ENCODE measurements at places on chromosomes 4 and X. TPM values are rescaled to one million over a fixed set of nuclear protein-coding genes. Genes with fewer than 3 reads are reported as not detected.

The BMP15 gene
- total RNA-seq = not detected

The FOXR2 gene
- total RNA-seq = not detected

The WDFY3 gene
- 105 TPM for total RNA-seq

The OPRPN gene
- total RNA-seq = not detected

The DMP1 gene
- total RNA-seq = not detected

The RIBC1 gene
- total RNA-seq = 0.19 TPM

The CTAG2 gene
- total RNA-seq = 1.2 TPM

The NHSL2 gene
- total RNA-seq = 32.4 TPM

The ADH1C gene
- total RNA-seq = 3.7 TPM

The SATL1 gene
- total RNA-seq = not detected

The BTK gene
- 5.2 TPM for total RNA-seq

The RBM47 gene
- 22.6 TPM for total RNA-seq

The MAMLD1 gene
- total RNA-seq = 12.8 TPM

The MSX1 gene
- 7.0 TPM for total RNA-seq

The DCAF12L2 gene
- total RNA-seq = 1.1 TPM

The PUDP gene
- 13.1 TPM for total RNA-seq

The TCEAL9 gene
- total RNA-seq = 54.6 TPM

The ADGRG4 gene
- 0.71 TPM for total RNA-seq

The PNMA3 gene
- total RNA-seq = 0.14 TPM

The PSMD10 gene
- total RNA-seq = 31.7 TPM

The HSFX4 gene
- not detected for total RNA-seq

The HSFX2 gene
- 0.48 TPM for total RNA-seq

The RAI2 gene
- total RNA-seq = 32.5 TPM

The NMU gene
- not detected for total RNA-seq

The FGF13 gene
- total RNA-seq = 10.6 TPM

The SPANXC gene
- not detected for total RNA-seq

The CNKSR2 gene
- 2.1 TPM for total RNA-seq

The TMEM185A gene
- 22.1 TPM for total RNA-seq

The TAF9B gene
- total RNA-seq = 28.3 TPM

The USP51 gene
- total RNA-seq = 2.0 TPM

The PPP1R3F gene
- total RNA-seq = 5.4 TPM

The MAGEC2 gene
- total RNA-seq = not detected

The PNMA5 gene
- total RNA-seq = not detected

The ATP8A1 gene
- total RNA-seq = 11.9 TPM

The XK gene
- 1.7 TPM for total RNA-seq

The ZMAT1 gene
- total RNA-seq = 5.4 TPM

The CD38 gene
- 12.1 TPM for total RNA-seq

The MAGEA9B gene
- total RNA-seq = not detected

The PLAC1 gene
- total RNA-seq = not detected

The ADH1A gene
- total RNA-seq = 2.5 TPM

The DUSP21 gene
- not detected for total RNA-seq

The GK gene
- total RNA-seq = 8.3 TPM

The FOXP3 gene
- total RNA-seq = 0.10 TPM

The RAB40A gene
- total RNA-seq = 19.7 TPM

The RAB9A gene
- total RNA-seq = 19.0 TPM

The OCIAD2 gene
- total RNA-seq = 7.9 TPM

The EREG gene
- total RNA-seq = 0.29 TPM

The FLNA gene
- 5,571 TPM for total RNA-seq

The CXCL10 gene
- 0.32 TPM for total RNA-seq

The HMGN5 gene
- total RNA-seq = 7.9 TPM

The NHS gene
- 11.1 TPM for total RNA-seq

The PTPN13 gene
- 11.2 TPM for total RNA-seq

The PFKFB1 gene
- total RNA-seq = 0.42 TPM

The DNAJB14 gene
- 35.6 TPM for total RNA-seq

The SOWAHD gene
- total RNA-seq = 0.32 TPM

The CLDN34 gene
- total RNA-seq = not detected

The GAGE12H gene
- total RNA-seq = not detected

The MAGEB10 gene
- not detected for total RNA-seq

The FAM241A gene
- 6.7 TPM for total RNA-seq

Measured in posterior vena cava (tissue), 2 donors.